T1000 (cell line): ENCODE measurements at places on chromosomes 11 and 22.

DNA sequence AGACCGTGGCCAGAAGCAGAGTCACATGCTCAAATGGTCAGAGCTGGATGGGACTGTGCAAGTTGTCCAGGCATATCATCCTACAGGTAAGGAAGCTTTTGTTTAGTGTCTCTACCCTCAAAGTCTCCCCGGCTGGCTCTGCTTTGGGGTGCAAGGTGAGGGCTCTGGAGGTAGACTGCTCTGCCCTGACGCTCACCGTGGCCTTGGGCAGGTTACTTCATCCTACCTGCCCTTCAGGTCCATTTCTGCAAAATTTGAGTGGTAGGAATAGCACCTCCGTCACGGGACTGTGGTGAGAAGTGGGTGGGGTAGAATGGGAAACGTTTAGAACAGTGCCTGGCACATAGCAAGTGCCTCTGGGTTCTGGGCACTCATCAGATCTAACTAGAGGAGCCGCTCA, 42.2 kb downstream of the NAT10 start:
- no peak for DNase-seq

DNA sequence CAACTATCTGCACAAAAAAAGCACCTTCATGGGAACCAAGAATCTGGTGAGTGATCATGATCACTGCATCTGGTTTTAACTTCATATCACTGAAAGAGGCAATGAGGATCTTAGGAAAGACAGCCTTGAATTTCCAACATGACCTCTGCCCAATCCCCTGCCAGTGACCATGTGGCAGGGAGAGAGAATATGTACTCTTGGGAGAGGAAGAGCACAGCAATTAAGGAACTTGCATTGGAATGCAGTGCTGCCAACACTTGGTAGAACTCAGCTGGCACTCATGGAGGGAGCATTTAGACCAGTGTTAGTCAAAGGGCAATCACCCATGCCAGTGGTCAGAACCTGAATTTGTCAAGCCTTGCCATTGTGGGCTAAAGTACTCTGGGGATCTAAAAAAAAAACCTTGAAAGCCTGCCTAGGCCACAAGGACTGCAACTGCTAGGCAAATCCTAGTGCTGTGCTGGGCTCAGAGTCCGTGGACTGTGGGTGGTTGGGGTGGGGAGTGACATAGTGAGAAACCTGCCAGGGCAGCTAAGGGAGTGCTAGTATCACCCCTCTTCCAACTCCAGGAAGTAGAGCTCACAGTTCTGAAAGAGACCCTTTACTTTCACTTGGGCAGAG, 23.1 kb downstream of the JRKL start:
- no peak for DNase-seq

DNA sequence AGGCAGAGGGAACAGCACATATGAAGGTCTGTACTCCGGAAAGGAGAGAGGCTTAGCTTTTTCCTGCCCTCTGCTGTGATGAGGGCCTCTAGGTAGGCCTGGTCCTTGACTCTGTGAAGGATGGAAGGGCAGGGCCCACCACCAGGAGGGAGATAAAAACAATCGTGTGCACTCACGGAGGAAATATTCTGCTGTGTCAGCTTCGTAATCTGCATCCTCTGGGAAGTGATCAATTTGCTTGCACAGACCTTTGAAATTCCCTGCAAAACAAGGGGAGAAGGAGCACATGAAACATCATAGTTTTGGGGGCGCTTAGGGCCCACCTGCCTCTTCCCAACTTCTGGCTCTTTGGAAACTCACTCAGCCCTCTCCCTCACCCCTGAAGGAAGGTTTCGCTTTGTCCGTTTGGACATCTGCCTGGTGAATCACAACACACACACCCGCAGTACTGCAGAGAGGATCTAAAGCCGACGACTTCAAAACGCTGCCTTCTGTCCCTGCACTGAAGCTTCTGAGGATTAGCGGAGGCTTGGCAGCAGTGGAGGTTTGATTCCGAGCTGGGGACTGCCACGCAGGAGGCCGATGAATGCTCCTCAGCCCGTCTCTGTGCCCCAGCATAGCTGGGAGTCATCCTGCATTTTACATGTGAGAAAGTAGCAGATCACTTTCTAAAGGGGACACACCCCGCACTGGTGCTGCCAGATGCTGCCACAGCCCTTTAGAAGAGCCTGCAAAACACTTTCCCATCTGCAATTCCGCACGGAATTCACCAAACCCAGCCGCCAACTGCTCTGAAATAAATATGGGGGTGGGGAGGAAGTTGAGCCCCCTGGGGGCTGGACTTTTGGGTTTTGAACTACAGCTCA, 58.6 kb upstream of the EIF3D start:
- no peak for DNase-seq

- DNase-seq = no peak
Measured at GRCh38 chr22:47036936-47037485, 274.6 kb downstream of the TBC1D22A start.

GRCh38 chr11:35298369-35298768, 121.0 kb downstream of the SLC1A2 start:
- DNase-seq = no peak

GRCh38 chr11:72239313-72239848, 4.6 kb downstream of the PHOX2A start:
- no peak for DNase-seq

GRCh38 chr11:74171630-74171968, 510 bp downstream of the PPME1 start:
- DNase-seq = no peak

DNA sequence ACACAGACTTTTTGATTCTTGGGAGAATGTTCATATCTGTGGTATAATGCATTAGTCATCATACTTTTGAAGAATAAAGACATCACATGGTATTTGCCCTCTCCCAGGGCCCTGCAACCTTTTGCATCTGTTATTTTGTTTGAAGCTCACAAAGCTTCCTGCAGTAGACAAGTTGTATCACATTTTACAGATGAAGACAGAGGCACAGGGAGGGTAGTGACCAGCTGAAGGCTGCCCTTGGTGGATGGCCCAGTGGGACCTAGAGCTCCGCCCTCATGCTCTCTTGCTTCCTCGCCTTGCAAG, 66.4 kb downstream of the UBASH3B start:
- no peak for DNase-seq

DNA sequence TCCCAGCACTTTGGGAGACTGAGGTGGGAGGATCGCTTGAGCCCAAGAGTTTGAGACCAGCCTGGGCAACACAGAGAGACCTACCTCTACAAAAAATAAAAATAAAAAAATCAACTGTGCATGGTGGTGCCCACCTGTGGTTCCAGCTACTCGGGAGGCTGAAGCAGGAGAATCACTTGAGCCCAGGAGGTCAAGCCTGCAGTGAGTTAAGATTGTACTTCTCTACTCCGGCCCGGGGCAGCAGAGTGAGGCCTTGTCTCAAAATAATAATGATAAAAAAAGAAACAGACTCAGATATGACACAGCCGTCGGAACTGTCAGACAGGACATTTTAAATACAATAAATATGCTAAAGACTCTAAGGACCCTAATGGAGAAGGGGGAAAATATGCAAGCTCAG, 18.4 kb downstream of the ASCL2 start:
- DNase-seq = no peak

GRCh38 chr11:48090174-48090573, 109.8 kb downstream of the PTPRJ start:
- DNase-seq = no peak
